ENCODE measurements at places on chromosomes 3 and 15.

- DNase-seq, result no peak
Observed at GRCh38 chr3:67619991-67620390, 34.4 kb downstream of the SUCLG2 start.

GRCh38 chr15:91857772-91858171 lies 4.3 kb downstream of the SLCO3A1 start:
- no peak for DNase-seq

GRCh38 chr3:170327040-170327808 lies 30.3 kb upstream of the SKIL start:
- no peak for DNase-seq

DNA sequence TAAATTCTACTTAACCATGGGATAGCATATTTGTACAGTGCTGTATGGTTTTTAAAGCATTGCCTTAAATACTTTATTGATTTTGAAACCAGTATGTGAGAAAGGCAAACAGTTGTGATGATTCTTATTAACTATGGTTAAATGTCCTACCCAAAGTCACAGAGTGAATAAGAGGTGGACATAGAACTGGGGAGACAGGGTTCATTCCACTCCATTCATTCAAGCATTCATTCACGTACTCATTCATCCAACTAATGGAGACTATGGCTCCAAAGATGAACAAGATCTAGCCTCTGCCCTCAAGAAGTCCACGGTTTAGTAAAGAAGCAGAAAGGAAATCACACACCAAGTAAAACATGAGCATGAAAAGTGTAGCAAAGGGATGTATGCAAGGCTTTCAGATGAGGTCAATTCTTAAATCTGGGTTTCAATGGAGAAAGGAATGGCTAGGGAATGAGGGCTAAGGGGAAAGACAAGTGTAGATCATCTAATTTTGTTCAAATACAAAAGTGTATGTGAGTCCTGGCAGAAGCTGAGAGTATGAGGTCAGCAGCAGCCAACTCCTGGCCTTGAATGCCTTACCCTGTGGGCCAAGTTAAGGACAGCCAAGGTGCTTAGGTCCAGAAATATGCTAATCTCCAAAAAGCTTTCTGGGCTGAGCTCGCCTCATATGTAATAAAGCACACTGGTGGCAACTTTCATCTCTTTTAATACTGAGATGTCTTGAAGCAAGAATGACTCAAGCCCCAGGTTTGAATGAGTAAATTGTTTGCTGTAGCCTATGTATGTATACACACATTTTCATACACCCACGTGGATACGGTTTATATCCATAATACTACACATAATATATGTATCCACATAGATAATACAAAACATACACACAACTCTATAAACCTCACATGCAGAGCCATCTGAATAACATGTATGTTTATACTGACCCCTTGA lies 4.3 kb downstream of the TNIK start:
- no peak for DNase-seq

- no peak for DNase-seq
Observed at GRCh38 chr3:139119331-139120025, 74.8 kb upstream of the PRR23C start.

DNA sequence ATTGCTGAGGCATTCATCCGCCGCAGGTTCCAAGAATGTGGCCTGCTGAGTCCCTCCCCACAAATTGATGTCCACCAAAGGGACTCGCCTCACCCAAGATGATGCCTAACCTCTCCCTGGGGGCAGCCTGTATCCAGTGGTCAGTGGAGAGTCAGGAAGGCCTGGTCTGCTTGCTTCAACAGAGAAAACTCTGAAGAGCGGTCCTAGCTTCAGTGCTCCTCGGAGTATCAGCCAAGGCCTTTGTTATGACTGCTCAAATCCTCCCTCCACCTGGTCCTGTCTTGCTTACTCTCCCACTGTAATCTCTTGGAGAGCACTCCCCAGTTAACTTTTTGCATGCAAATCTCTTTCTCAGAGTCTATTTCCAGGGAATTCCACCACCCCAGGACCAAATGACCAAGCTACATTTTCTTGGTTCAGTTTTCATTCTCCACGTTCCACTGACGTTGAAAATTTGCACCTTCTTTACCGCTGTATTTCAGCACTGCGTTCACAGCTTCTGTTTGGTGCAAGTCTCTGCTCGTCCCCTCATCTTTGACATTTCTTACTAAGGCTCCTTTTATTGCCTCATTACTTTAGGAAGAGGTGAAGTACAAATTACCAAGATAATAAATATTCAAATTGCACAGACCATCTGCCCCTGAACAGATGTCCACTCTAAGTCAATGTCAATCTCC lies 22.3 kb downstream of the CMTM7 start:
- no peak for DNase-seq

GRCh38 chr3:177730814-177731213 lies 533.5 kb upstream of the TBL1XR1 start:
- DNase-seq, result peak; percentile 91

GRCh38 chr15:77723756-77724155 lies 91.0 kb upstream of the LINGO1 start:
- no peak for DNase-seq

- no peak for DNase-seq
Observed at GRCh38 chr3:61132062-61132461, 119.2 kb downstream of the FHIT start.

DNA sequence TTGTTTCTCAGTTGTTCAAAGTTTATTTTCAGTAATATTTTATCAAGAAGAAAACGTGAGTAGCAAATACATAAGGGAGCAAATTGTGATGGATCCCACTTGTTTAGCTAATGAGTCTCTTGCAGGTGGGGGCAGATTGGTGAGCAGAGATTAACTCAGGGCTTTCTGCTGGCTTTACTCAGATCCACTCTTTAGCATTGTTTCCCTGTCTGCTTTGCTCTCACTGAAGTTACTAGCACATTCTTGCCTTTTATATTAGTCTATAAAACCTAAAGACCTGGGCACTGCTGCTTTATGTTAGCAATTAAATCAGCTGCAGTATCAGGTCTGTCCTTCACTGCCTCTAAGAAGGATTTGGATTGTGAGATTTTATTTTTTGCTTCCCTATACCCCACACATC lies 71.5 kb downstream of the STAC start:
- no peak for DNase-seq

DNA sequence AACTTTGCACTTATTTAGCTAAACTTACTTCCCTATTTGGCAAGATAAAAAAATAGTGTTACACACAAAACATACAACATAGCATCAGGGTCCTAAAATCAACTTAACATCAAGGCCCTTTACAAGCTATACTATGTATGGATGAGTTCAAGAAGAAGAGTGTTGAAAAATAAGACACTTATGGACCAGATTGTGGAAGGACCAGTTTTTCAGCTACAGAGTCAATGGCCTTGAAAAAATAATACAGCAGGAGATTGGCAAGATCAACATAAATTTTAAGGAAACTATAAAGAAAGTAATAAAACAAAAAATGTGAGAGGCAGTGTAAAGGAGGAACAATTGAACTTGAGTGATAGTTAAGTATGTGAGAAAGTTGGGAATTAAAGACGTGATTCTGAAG lies 66.3 kb upstream of the BBX start:
- DNase-seq, result no peak

- no peak for DNase-seq
Observed at GRCh38 chr3:85312331-85312730, 353.5 kb downstream of the CADM2 start.

- no peak for DNase-seq
Observed at GRCh38 chr15:92163641-92164040, 230.0 kb upstream of the ST8SIA2 start.

DNA sequence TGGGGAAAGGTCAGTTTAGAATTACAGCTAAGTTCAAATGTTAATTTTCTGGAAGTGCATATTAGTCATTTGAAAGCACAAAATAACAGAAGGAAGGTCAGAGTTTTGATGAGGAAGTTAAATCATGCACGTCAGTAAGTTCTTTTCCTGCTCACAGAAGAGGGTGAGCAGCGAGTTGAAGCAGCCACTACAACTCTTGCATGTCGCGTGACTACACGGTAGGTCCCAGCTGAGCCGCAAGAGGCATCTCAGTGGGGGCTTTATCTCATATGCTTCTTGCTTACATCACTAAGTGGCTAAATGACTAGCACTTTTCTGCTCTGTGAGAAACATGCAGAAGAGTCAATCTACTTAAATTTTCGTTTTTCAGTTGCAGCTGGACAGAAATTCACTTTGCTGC lies 21.3 kb upstream of the SEC62 start:
- no peak for DNase-seq

- DNase-seq, result no peak
Observed at GRCh38 chr3:172079326-172079976, 40.1 kb downstream of the FNDC3B start.

GRCh38 chr3:277873-278272 lies 81.3 kb downstream of the CHL1 start:
- DNase-seq, result no peak

GRCh38 chr3:24352893-24353553 lies 141.6 kb downstream of the THRB start:
- DNase-seq, result no peak

- no peak for DNase-seq
Observed at GRCh38 chr3:12574661-12575060, 17.8 kb downstream of the MKRN2 start.

GRCh38 chr3:192710366-192710765 lies 17.0 kb downstream of the FGF12 start:
- DNase-seq, result no peak

DNA sequence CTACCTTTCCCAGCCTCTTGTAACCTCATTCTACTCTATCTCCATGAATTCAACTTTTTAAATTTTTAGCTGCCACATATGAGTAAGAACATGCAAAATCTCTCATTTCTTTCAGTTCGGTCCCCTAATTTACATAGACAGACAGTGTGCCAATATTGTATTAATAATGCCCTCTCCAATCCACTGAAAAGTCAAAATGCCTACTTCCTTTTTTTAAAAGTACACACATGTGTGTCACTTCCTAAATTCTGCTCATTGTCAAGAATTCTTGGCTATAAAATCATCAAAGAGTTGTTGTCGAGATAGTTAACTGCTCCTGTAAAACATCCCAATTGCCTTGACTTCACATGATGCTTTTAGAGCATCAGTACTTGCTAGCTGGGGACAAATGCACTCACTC lies 84.2 kb upstream of the IL12A start:
- DNase-seq, result no peak

DNA sequence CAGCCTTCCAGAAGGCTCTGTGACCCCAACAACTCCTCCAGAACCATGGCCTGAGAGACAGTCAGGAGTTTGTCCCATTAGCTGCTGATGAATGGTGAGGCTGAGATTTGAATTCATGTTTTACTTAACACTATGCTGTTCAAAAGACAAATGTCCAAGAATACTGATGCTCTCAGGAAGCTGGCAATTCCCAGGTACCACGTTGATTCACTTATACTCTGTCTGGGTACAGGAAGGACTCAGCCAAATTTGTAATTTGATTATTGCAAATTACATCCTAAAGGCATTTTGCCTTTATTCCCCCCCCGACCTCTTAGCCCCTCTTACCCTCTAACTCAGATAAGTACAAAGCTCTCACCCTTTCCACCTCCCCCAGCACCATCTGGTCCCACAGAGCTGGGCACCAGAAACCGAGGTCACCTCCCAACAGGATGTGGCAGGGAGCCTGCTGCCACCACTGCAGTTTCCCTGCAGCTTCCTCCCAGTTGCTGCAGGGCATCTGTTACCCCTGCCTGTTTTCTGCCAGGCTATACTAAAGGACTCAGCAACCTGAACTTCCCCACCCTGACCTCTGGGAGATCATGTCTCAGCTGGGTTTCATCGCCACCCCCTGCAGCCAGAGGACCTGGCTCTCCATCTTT lies 33.6 kb downstream of the EAF1 start:
- DNase-seq, result no peak

DNA sequence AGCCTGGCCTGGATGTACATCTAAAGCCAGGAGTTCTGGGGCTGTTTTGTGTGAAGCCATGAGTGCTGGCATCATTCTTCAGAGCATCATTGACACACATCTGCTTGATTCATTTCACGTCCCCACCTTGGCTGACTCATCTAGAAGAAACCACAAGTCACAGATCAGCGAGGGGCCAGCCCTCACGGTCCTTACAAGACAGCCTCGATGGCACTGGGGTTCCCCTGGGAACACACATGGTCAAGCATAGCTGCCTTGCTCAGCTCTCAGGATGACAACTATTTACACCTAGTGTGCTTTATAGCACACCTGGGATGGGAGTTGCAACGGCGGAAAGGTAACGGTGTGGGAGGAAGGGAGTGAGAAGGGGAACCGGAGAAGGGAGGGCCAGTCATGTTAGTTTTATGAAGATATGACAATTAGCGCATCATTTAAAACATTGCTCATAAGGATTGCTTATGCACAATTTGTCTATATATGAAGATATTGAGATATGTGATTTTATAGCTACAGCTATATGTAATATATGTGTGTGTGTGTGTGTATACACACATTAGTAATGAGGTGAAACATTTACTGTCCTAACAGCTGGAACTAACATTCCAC lies 227.1 kb downstream of the RPLP1 start:
- DNase-seq, result no peak

DNA sequence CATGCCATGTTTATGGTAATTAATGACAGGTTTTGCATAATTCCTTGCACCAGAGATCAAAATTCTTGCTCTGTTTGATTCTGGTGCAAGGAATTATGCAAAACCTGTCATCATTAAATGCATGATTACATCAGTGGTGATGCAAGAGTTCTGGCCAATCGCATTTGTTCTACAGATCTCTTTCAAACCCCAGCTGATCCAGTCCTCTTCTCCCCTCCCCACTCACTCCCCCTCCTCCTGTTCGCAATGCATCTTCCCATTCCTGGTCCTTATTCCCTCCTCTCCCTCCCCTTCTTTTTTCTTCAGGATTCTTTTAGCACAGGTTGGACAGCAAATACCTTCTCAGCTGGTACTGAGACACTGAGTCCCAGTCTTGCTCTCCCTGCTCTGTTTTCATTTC lies 82.1 kb downstream of the GABRB3 start:
- DNase-seq, result no peak

DNA sequence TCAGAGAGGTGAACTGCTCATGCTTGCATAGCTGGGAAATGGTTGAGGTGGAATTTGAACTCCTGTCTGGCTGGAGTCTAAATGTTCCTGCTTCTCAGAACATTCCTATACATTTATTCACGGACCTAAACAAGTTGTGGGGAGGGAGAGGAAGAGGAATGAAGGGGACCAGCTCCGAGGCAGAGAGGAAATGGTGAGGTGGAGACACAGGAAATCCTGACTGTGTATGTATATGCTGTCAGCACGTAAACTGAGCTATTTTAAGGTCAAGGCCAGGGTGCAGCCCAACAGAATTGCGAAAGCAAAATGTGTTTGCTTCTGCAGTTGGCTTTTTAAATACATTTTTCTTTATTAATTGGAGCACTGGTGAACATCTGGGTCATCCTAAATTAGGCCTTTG lies 74.1 kb upstream of the POMGNT2 start:
- no peak for DNase-seq
